Brain (organoid and tissue), 16 donors: ENCODE measurements at places on chromosomes 11 and 22.

GRCh38 chr11:124197999-124198398 is 14.9 kb downstream of the OR10D3 start:
- no peak for DNase-seq

GRCh38 chr22:23926561-23926960 is 32.4 kb downstream of the MIF start:
- no peak for DNase-seq

- no peak for DNase-seq
Measured at GRCh38 chr11:120712881-120713280, 201.3 kb downstream of the GRIK4 start.

GRCh38 chr11:3077846-3078440 is 20.7 kb upstream of the CARS1 start:
- no peak for DNase-seq

- no peak for DNase-seq
Measured at GRCh38 chr11:19775622-19776021, 63.0 kb downstream of the NAV2 start.

DNA sequence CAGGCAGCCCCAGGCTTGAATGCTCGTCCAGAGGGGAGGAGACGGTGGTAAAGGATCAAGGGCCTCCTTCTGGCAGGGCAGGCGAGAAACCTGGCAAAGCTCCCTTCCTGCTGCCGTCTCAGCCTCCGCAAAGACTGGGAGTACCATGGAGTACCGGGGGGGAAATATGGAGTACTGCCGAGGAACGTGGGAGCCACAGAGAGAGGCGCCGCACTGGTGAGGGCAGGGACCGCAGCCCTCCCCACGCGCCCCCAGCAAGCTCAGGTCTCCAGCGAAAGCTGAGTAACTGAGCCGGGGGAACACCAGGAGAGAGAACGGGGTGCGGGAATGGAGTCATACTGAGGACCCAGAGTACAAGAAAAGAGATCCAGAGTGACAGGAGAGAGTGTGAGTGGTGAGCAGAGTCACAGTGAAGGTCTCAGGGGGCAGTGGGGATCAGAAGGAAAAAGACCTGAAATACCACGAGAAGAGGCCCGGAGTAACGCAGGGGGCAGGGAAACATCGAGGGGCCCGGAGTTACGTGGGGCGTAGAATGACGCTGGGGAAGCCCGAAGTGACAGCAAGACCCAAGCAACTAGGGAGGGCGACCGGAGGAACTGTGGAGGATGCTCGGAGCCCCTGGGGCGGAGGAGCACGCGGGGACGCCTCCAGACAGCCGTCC is 740 bp downstream of the EML3 start:
- DNase-seq, result no peak

- DNase-seq, result no peak
Measured at GRCh38 chr11:11584530-11584810, 37.3 kb downstream of the GALNT18 start.

DNA sequence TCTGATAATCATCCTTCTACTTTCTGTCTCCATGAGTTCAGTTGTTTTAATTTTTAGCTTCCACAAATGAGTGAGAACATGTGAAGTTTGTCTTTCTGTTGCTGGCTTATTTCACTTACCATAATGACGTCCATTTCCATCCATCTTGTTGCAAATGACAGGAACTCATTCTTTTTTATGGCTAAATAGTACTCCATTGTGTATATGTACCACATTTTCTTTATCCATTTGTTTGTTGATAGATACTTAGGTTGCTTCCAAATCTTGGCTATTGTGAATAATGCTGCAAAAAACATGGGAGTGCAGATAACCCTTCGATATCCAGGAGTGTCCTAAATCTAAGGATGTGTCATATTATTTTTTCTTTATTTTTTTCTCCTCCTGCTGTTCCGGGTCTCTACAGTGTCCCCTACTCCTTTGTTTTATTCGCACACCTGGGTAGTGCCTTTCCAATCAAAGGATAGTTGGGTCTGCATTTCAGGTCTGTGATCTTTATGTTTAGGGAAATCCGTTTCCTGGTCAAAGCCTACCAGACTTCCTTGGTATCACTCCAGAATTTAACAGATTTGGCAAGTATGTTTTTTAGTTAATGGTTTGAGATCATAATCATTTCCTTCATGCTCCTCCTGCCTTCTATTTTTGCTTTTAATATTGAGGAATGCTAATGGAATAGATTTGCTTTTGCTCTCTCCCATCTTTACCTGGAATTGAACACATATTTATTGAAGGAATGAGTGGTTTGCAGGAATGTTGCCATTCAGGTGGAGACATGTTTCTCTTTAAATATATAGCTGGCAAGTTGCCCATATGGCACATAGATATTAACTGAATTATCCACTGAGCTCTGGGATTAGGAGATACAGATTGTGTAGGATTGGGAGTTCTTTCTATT is 53.7 kb downstream of the ARHGEF12 start:
- DNase-seq, result no peak

DNA sequence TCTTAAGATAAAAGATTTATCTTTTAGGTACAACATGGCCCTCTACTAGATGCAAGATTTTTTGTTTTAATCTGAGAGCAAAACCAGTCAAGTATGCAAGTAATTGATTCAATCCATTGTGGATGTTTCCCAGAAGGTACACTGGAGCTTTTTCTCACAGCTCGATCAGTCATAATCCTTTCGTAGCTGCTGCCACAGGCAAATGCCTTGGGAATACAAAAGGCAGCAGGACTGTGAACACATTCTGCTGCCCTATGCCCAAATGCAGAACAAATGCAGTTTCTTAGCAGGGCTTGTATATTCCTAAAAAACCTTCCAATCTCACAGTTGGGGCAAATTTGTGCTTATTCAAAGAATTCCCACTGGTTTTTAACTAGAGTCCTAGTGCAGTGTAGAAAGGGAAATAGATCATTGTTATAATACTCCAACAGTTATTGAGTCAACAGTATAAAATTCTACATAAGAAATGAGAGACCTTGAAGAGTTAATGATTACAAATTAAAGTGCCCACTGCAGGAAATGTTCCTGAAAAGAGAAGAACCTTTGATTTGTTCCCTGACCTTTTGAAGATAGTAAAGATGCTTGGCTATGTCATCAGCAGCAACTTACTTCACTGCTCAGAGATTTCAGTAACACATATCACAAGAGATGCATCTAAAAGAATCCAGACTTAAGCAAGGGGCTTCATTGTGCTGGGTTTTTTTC is 14.1 kb downstream of the LPXN start:
- peak; percentile 62 for DNase-seq

GRCh38 chr11:102879801-102880200 is 5.0 kb upstream of the MMP12 start:
- no peak for DNase-seq

DNA sequence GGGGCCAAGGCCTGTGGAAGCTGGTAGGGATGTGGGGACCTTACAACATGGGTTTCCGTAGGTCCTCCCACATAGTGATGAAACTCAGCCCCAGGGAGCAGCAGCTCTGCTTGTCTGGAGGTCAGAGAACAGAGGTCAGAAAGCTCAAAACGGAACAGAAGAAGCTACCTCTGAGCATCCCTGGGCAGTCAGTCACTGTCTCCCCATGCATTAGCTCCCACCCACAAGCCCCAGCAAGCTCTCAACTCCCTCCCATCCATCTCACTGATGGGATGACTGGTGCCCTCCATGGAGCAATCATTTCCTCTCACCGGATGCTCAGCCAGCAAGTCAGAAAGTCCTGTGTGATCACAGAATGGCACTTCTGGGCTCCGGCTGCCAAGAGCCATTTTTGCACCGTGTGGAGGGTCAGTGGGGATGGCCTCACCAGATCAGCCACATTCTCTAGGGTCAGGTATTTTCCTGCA is 1.9 kb downstream of the TPP1 start:
- DNase-seq, result no peak

GRCh38 chr11:40987776-40988435 is 471.5 kb downstream of the LRRC4C start:
- DNase-seq, result no peak

DNA sequence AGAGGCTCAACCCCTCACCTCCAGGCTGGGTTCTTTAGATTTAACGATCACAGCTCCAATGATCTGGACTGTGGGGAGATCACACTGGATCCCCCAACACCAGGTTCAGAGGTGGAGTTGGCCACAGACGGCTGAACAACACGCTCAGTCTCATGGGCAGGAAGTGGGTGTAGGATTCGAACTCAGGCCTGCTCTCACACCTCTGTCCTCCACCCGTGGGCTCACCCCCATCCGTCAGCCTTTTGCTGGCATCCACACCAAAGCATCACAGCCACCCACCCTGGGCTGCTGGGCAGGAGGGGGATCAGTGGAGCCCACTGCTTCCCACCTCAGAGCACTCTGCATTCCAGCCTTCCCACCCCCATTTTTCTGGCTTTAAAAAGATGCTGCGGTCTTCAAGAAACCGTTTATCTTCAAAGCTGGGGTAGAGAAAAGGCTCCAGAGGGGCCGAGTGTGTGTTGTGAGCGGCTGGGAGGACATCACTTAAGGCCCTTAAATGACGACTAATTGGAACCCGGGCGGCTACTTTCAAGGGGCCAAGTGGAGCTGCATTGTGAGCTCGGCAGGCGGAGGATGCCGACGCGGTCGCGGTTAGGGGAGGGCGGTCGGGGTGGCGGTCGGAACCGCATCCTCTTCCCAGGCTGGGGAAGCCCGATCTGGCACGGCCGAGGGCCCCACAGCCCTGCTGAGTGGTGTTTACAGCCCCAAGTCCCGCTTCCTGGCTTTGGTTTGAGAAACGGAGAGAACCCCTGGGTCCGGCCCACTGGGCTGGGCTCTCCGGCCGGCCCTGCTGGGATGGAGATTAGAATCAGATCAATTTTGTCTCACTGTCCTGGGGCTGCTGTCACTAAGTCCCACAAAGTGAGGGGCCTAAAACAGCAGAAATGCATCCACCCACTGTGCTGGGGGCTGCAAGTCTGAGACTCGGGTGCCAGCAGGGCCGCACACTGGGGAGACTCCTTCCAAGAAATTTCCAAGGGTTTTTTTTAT is 15.9 kb upstream of the FGF3 start:
- peak; percentile 86 for DNase-seq

DNA sequence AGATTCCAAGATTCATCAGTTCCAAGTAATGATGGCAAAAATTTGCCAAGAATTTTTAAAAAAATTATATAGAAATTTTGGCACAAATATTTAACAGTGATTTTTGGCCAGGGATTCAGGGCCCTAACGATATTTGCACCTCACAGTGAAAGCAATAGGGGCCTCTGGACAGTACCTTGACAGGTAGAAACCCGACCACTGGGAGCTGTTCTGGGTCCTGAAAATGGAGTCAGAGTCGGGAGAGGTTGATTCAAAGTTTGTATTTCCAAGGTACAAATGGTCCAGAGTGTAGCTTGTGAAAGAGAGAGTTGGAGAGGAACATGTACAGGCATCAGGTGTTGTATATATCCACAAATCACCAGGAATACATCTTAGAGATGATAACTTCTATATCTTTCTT is 41.6 kb downstream of the MRGPRX2 start:
- no peak for DNase-seq

DNA sequence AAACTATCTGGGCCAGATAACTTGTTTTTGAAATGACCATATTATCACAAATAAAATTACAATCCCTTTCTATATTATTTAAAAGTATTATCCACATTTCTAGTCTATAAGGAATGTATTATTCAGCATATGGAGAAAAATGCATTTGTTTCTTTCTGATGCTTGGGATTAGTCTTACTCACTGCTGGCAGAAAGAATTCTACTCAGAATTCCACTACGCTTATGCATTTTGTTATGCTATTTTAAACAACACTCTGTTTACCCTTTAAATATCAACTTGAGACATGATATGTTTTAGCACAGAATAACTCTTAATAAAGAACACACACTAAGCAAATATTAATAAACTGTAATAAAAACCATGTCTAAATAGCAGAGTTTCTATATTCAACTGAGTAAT is 77.6 kb upstream of the ANO3 start:
- DNase-seq, result no peak

GRCh38 chr11:130644187-130644586 is 195.7 kb downstream of the ADAMTS15 start:
- no peak for DNase-seq

DNA sequence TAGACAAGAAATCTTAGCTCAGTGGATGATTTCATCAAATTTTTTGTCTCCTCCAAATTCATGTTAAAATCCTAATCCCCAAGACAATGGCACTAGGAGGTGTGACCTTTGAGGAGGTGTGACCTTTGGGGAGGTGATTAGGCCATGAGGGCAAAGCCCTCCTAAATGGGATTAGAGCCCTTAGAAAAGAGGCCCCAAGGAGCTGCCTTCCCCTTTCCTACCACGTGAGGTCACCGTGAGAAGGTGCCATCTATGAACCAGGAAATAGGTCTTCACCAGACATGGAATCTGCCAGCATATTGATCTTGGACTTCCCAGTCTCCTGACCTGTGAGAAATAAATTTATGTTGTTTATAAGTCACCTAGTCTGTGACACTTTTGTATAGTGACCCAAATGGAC is 138.7 kb downstream of the TRIM29 start:
- no peak for DNase-seq

DNA sequence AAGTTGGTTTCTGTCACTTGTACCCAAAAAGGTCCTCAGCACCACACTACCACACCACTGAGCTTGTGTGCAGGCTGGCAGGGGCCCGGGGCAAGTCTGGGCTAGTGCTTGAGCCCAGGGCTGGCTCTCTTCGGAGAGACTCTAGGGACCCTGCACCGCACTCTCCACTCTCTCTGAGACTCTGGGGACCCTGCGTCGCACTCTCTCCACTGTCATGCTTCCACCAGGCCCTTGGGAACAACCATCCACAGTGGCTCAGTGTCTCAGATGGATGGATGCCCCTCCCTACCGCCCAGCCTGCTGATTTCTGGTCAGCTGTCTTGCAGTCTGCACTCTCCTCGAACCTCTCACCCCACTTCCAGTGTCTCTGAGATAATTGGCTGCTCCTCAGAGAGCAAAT is 2.0 kb upstream of the SBF1 start:
- DNase-seq, result no peak

DNA sequence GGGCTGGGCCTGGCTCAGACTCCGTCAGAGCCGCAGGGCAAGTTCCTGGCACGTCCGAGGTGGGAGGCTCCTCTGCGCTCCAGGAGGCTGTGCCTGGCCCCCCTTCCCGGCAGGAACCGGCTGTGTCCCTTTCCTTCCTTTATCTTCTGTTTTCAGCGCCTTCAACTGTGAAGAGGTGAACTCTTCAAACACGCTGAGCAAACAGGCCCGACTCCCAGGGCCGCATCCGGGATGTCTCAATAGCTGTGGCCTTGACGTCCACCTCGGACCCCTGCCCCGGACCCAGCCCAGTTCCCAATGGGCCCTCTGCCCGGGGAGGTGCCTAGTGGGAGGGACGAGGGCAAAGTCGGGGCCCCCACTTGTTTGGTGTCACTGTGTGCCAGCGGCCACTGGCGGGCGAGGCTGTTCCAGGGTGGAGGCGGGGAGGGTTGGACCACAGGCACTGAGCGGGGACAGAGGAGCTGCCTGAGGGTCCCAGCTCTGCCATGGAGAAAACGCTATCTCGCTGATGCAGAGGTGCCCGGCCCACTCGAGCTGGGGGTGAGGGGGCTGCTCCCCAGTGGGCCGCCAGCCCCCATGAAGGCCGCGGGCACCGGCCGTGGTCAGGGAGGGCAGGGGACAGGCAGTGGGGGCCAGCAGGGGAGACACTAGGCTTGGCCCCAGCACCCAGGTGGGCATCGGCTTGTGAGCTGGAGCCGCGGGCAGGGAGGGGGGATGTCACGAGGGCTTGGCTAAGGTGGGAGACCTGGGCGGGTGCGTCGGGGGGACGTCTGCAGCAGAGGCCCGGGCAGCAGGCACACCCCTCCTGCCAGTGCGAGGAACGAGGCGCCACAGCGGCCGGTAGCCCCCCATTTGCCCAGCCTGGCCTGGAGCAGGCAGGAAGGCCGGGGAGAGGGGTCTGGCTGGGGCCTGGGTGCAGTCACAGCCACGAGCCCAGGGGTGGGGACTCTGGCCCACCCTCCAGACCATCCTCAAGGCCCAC is 2.7 kb upstream of the MUC5B start:
- DNase-seq, result no peak
